ENCODE measurements at places on chromosomes 4 and X. TPM values are rescaled to one million over a fixed set of nuclear protein-coding genes. Genes with fewer than 3 reads are reported as not detected.

The PNCK gene
- not detected for polyA plus RNA-seq

DNA sequence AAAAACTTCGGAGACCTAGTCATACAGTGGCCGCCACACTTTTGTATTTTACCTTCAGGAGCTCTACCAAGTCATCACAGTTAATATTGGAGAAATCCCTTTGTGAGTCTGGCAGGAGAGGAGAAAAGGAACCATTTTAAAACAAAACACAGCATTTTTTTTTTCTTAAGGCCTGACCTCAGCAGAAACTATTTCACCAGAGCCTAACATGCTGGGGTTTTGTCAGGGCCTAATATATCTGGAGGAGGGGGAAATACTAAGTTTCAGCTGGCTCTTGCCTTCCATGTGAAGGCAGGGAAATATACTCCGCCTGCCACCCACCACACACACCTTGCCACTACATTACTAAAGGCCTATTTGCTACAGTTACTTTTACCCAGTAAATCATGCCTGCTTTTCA lies 26.5 kb upstream of the BDH2 start:
- no peak for DNase-seq

GRCh38 chr4:171101845-171102244 lies 711.4 kb upstream of the GALNTL6 start:
- no peak for DNase-seq

DNA sequence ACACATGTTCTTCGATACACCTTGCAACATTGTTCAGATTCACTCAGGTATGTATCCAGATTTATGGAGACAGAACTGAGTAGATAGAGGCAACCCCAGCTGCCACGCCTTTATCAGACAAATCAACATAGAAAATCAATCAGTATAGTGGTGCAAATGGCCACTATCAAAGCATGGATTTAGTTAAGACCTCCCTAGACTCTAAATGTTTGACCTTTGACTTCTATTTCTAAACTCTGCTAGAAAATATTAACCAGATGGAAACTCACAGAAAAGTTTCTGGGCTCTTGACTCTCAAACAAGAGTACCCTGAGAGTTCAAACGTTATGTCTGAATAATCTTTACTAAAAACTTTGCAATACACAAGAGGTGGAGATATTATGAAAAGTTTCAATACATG lies 411.5 kb downstream of the IQCM start:
- no peak for DNase-seq

The BMX gene
- polyA plus RNA-seq = not detected

The STATH gene
- not detected for polyA plus RNA-seq

GRCh38 chr4:158903472-158904043 lies 134.7 kb downstream of the FNIP2 start:
- no peak for DNase-seq

- DNase-seq = no peak
Observed at GRCh38 chrX:50736656-50737055, 77.3 kb downstream of the SHROOM4 start.

- DNase-seq = no peak
Observed at GRCh38 chr4:183295711-183296110, 24.4 kb downstream of the CLDN22 start.

GRCh38 chr4:113503691-113504090 lies 257.8 kb downstream of the CAMK2D start:
- DNase-seq = no peak

The GAB3 gene
- 1.0 TPM for polyA plus RNA-seq

- DNase-seq = no peak
Observed at GRCh38 chr4:88962396-88962795, 94.6 kb downstream of the FAM13A start.

DNA sequence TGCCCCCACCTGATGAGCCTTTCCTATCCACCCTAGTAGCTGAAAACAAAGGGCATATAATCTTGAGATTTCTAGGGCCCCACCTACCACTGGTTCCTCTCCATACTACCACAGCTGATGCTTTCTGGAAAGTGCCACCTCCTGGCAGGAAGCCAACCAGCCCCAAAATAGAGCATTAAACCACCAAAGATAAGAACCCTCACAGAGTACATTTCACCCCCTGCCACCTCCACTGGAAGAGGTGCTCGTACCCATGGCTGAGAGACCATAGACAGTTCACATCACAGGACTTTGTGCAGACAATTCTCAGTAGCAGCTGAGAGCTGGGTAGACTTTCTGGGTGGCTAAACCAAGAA lies 94.1 kb downstream of the IRS4 start:
- DNase-seq = no peak

The SSX2B gene
- polyA plus RNA-seq = not detected

- no peak for DNase-seq
Observed at GRCh38 chr4:89757154-89757719, 79.7 kb downstream of the SNCA start.

- DNase-seq = no peak
Observed at GRCh38 chr4:104206784-104207183, 287.9 kb downstream of the CXXC4 start.

The KIF4A gene
- polyA plus RNA-seq = 6.5 TPM

The TGIF2LX gene
- not detected for polyA plus RNA-seq
